ENCODE measurements at places on chromosomes 7 and 10.
A peak's percentile ranks its signal among the peaks of the same experiment; 100 is the strongest.

DNA sequence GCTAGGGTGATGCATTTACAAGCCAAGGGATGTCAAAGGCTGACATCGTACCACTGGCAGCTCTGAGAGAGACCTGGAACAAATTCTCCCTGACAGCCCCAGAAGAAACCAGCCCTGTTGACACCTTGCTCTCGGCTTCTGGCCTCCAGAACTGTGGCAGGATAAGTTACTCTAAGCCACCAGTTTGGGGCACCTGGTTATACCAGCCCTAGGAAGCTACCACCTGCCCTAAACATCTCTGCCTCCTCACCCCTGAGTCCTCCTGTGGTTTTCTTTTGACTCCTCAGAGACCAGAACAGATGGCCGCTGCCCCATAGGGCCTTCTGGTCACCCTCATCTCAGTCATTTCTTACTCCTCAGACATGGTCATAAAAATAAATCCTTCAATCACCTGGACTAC lies 107.4 kb downstream of the CPXM2 start:
- no peak for DNase-seq

DNA sequence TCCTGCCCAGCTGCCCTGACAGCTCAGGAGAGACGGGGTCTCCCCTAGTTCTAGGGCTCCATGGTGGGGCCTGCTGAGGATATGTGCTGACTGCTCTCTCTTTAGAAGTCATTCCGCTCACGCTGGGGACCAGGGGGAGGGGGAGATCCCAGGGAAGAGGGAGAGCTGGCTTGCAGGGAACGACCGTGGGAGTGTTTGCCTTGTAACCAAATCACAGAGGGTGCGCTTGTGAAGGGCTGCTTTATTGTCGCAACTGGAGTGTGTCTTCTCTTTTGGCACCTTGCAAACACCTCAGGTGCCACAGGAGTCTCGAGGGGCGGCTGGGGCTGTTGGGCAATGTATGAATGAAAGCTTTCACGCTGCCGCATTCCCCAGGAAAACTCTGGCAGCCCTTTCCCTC lies 531.3 kb upstream of the MKI67 start:
- no peak for DNase-seq

DNA sequence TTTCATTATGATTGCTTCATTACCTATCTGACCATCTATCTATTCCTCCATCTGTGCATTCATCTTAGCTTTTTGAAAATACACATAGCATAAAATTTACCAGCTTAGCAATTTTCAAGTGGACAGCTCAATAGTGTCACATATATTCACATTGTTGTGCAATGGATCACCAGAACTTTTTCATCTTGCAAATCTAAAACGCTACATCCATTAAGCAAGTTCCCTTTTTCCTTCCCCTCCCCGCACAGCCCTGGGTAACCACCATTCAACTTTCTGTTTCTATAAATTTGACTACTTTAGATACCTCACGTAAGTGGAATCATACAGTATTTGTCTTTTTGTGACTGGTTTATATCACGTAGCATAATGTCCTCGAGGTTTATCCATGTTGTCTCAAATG lies 78.0 kb upstream of the ADRB1 start:
- DNase-seq = no peak

- DNase-seq = no peak
Observed at GRCh38 chr7:5750031-5750653, 31.3 kb downstream of the RNF216 start.

DNA sequence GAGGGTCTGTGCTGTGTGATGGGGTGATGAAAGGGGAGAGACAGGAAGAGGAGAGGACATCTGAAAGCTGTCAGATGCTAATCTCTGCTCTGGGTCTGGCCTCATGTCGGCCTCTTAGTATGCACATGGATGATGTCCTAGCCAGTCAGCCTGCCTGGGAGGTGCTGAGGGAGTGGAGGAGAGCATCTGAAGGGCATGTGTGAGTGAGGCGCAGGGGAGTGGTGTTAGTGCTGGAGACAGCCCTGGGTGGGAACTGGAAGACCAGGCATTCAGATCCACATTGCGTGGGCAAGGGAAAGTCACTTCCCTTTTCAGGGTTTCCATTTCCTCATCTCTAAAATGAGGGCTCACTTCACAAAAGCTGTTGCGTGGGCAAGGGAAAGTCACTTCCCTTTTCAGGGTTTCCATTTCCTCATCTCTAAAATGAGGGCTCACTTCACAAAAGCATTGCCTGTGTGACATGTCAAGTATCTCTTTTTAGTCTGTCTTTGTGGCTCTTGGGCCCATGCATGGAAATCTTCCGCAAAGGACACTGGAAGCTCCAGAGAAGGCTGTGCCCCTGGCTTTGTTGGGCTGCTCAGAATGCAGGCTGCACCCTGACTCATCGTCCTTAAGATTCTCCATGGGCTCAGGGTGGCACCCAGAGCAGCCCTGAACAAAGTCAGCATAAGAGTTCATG lies 10.0 kb downstream of the SFTPD start:
- no peak for DNase-seq

DNA sequence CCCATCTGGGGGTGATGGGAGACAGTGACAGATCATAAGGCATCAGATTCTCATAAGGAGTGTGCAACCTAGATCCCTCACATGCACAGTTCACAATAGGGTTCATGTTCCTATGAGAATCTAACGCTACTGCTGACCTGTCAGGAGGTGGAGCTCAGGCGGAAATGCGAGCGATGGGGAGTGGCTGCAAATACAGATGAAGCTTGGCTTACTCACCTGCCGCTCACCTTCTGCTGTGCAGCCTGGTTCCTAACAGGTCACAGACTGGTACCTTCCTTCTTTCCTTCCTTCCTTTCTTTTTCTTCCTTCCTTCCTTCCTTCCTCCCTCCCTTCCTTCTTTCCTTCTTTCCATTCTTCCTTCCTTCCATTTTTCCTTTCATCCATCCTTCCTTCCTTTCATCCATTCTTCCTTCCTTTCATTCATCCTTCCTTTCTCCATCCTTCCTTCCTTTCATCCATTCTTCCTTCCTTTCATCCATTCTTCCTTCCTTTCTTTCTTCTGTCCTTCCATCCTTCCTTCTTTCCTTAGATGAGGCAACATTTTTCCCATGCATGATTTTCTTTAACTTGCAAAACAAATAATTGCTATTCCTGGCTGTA lies 370.0 kb upstream of the AUTS2 start:
- no peak for DNase-seq

GRCh38 chr7:50775231-50775630 lies 7.5 kb downstream of the GRB10 start:
- DNase-seq = no peak

- DNase-seq = no peak
Observed at GRCh38 chr10:83517456-83517855, 621.9 kb upstream of the GHITM start.

GRCh38 chr7:102988631-102989560 lies 76.1 kb downstream of the LRRC17 start:
- no peak for DNase-seq

GRCh38 chr10:49302088-49302487 lies 3.1 kb downstream of the C10orf71 start:
- no peak for DNase-seq

DNA sequence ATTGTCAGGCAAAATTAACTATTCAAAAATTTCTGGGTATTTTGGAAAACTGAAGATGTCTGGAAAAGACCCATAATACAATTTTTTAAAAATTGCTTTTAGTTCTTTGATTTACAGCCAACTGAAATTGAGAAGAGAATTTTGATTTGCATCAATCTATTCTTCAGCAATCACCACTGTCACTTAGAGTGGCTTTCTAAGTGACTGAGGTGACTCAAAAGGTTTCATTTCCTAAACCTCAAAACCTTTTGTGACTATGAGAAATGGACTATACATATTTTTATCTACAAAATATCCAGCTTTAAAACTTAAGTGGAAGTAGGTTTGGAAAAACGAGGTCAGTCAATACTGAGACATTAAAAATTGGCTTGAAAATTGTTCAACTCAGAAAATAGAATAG lies 60.0 kb downstream of the ENO4 start:
- no peak for DNase-seq

DNA sequence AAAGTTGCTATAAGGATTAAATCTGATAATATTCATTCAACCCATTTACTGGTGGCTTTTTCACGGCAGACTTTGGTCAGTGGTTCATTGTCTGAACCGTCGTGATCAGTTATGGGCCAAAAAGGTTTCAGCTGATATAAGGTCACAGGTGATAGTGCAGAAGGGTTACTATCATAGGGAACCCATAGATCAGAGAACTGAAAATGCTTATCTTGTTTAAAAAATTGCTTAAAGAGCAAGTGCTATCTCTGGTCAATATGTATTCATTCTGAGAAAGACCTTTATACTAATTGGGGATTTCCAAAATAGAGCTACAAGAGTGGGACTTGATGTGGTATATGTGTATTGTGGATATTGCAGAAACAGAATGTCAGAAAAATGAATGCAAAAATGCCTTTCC lies 147.8 kb upstream of the SEMA3E start:
- DNase-seq = no peak

- no peak for DNase-seq
Observed at GRCh38 chr10:129033790-129034272, 433.2 kb upstream of the MGMT start.

DNA sequence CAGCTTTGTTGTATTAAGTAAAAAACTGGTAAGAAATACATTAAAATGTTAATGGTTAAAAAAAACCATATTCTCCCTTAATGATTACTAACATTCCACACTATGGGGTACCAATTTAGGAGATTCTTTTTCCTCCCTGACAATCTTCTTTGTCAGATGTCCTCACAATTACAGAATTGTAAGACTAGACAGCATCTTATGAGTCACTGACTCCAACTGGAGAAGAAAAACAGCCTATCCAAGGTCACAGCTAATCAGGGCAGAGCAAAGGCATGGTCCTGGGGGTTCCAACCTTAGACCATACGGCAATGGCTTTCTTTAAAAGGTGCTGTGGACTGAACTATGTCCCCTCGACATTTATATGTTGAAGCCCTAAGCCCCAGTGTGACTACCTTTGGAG lies 127.6 kb downstream of the DLG5 start:
- no peak for DNase-seq

- DNase-seq = no peak
Observed at GRCh38 chr7:116653646-116654045, 18.4 kb upstream of the MET start.

- DNase-seq = peak; percentile 16
Observed at GRCh38 chr7:138658889-138659288, 42.3 kb downstream of the SVOPL start.

- no peak for DNase-seq
Observed at GRCh38 chr7:121519548-121520521, 123.7 kb upstream of the FAM3C start.

Data from DMS53 (cell line).